CD8-positive, alpha-beta memory T cell (primary cell): ENCODE measurements at places on chromosomes 2 and 18.

DNA sequence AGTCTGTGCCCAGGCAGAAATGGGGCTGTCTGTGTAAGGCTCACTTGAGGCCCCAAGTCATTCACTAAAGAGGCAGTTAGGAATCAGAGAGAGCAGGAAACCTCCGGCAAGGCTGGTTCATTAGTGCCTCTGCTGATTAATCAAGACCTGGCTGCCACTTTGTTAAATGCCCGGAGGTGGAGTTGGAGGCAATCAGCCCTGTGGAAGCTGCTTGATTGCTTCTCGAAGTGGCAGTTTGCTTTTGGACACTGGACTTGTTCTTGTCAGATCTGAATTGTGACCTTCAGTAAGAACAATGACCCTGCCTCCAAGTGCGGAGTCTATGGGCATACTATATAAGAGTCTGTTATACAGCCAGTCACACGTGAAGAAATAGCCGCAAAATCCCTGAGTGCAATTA, 183.9 kb upstream of the LINC00305 start:
- no peak for DNase-seq

- DNase-seq = no peak
Measured at GRCh38 chr2:184316921-184317320, 281.4 kb upstream of the ZNF804A start.

- no peak for DNase-seq
Measured at GRCh38 chr2:68565858-68566257, 77.5 kb upstream of the PROKR1 start.

- DNase-seq = no peak
Measured at GRCh38 chr2:70923378-70924015, 12.2 kb upstream of the ATP6V1B1 start.

- DNase-seq = no peak
Measured at GRCh38 chr2:114001937-114002336, 112.0 kb downstream of the ACTR3 start.

- DNase-seq = no peak
Measured at GRCh38 chr18:10752382-10752781, 226.6 kb downstream of the NAPG start.

GRCh38 chr2:166485558-166486178, 8.4 kb downstream of the SCN7A start:
- no peak for DNase-seq

DNA sequence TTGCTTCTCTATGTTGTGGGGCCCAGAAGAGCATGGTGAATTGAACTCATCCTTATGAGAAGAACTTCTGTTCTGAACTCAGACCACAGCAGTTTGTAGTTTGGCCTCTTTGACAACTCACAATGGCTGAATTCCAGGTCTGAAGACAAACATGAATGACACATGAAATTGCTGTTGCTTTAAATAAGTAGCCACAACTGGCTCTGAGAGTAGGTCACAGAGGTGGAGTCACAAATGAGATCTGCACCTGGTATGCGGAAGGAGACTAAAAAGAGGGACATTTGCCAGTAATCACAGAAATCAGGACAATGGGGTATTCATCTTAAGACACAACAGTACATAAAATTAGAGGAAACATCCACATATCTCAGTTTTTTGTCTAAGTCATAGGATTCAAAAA, 290.3 kb upstream of the MMADHC start:
- DNase-seq = no peak

GRCh38 chr2:137500599-137500998, 463.7 kb upstream of the HNMT start:
- no peak for DNase-seq

DNA sequence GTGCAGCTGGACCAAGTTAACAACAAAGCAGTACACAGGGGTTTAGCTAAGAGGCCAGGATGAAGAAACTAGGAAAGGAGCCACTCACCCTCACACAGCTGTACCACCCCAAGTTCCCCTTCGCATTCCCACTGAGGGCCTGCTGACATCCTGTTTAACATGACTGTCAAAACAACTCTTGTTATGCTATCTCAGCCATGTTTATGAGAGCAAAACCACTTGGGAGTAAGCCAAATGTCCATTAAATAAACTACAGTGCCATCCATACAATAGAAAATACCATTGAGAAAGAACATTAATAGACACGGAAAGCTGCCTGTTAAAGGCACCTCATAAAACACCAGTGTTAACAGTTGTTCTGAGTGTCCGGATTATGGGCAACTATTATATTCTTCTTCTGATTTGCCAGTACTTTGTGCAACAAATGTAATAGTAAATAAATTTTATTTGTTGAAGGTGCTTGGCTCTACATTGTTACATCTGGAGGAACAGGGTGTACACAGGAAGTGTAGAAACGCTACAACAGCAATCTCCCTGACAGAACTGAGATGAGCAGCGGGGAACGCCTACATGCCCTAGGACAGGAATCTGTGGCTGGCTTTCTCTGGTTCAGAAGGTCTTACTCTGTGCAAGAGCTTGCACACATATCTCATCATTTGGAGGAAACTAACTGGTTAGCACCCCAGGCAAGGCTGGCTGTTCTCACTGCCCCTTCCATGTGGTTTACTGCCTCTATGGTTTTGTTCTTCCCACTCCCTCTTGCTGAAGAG, 85.6 kb downstream of the EHD3 start:
- no peak for DNase-seq

- DNase-seq = no peak
Measured at GRCh38 chr18:28175150-28175929, 1.6 kb downstream of the CDH2 start.

- no peak for DNase-seq
Measured at GRCh38 chr2:231720987-231721966, 13.0 kb downstream of the PTMA start.

DNA sequence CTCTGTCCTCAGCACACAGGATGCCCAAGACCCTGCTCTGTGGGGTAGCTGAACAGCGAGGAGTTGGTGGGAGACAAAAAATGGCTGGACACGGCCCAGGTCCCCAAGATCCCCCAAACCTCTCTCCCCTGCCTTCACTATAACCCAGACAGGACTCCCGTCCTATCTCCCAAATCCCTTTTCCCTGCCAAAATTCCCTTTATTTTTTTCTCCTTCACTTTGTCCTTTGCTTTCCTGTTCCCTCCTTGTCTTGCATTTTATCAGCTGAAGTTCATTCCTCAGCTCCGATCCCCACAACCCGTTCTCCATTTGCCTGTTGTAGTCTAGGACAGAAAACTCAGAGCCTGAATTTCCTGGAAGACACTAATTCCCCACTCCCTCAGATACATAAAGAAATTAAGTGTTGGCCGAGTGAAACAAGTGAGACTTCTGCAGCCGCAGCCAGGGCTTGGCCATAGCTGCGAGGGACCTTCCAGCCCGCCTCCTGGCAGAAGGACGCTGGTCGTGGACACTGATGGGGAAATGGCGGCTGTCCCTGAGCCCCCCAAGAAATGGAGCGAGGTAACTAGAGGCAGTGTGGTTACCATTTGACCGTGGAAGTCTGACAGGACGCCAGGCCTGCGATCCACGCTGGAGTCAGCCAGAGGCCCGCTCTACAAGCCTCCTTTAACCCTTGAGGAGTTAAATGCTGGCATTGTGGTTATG, 173.6 kb downstream of the BCL2 start:
- DNase-seq = no peak

DNA sequence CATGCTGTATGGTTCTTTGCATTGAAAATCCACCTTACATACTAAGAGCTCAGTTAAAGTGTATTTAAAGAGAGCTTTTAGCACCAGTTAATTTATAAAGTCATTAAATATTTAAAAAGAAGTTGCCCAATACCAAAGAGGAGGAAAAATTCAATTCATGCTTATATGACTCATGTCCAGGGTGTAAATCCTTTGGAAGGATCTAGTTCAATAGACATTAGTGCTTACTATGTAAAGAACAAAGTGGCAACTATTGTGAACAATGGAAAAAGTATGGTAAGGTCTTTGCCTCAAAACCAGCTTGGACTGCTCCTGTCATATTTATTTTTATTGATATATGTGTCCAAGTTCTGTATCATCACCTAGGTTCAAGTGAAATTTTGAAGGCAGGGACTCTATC, 90.5 kb downstream of the SCN9A start:
- DNase-seq = no peak

- DNase-seq = no peak
Measured at GRCh38 chr2:128714851-128715312, 396.2 kb upstream of the HS6ST1 start.

GRCh38 chr2:189022492-189022891, 48.3 kb downstream of the COL3A1 start:
- DNase-seq = no peak

GRCh38 chr2:33350632-33351031, 125.8 kb upstream of the RASGRP3 start:
- DNase-seq = no peak

GRCh38 chr2:119431976-119432850, 559 bp downstream of the TMEM37 start:
- DNase-seq = no peak
